ENCODE measurements at places on chromosomes 1 and 21.

DNA sequence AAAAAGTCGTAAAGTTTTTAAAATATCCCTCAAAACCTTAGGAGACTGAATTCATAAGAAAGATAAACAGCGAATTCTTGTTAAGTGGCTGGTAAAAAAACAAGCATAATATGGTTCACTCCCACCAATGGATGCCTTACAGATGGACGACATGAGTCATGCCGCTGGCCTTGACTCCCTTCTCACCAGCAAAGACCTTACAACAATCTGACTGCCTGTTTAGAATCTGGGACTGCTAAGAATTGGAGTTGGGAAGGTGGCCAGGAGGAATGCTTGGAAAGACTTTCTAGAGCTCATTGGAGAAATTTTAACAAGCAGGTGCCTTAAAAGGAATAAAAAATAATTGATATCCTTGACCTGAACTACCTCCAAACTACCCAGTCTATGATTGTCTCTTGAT, 206.9 kb upstream of the FMN2 start:
- H3K4me3 ChIP-seq = no peak overlapping the region
- no peak for DNase-seq
- H3K36me3 ChIP-seq = no peaks in the 10 kb centered on the region
- no peak overlapping the region for H3K27ac ChIP-seq

DNA sequence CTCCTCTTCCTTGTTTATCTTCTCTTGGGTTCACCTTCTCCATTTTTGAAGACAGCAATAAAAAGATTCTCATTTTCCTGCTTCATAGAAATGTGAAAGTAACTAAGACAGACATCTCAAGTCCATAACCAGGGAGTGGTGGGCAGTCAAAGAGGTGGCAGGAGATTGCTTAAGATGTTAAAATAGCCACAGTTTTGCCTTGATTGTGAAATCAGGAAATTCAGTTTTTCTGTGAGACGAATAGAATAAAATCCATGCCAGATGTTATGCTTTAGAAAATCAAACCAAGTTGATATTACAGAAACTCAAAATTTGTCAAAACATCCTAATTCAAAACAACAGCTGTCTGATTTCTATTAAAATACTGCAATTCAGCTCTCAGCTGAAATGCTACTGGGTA, 57.2 kb downstream of the TNN start:
- no peaks in the 10 kb centered on the region for H3K36me3 ChIP-seq
- no peak overlapping the region for H3K4me3 ChIP-seq
- DNase-seq = no peak
- no peaks in the 10 kb centered on the region for H3K27me3 ChIP-seq

DNA sequence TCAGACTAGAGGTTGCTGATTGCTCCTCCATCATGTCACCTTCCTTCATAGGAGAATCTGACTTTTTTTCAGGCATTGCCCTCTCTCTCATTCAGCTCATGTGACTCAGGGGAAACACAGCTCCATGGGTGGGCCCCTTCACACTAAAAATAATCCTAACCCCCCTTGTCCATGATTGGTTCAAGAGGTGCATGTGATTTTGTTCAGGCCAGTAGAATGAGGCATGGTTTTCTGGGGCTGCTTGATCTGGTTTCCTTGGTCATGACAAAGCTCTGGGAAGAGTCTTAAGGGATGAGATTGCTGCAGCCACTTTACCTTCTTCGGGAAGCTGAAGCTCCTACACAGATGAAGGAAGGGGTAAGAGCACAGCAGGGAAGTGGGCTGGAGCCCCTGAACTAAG, 56.3 kb downstream of the SPAG17 start:
- H3K4me1 ChIP-seq = no peaks in the 10 kb centered on the region
- H3K27me3 ChIP-seq = peaks cover 13% of the 10 kb centered on the region
- H3K36me3 ChIP-seq = no peaks in the 10 kb centered on the region
- no peak for DNase-seq
- H3K27ac ChIP-seq = no peak overlapping the region
- H3K4me3 ChIP-seq = no peak overlapping the region

DNA sequence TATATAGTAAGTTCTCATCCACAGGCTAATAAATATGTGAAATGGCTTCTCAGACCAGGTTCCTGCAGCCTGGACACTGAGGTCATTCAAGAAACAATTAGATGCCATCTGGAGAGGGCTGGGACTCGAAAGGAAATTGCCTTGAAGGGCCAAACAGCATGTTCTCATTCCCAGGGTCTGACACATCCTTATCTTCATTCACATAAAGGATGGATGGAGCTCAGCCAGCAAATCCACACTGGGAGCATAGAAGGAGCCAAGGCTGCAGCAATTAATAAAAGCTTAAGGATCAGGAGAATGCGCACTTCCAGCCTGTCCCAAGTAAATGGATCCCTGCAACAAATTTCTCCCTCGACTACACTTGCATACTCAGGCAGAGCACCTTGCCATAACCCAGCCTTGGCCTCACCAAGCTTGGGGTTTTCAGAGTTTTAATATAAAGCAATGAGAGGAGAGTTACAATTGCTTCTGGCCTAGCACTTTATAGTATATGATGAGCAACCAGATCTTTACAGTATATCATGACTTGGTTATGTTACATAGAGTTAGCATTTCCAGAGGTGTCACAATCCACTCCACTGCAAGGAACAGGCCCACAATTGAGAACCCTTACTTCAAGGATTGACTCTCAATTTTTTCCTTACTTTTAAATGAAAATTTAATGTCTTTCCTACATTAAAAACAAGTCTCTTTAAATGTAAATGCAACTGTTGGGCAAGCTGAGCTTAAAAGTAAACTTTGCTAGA, 55.9 kb downstream of the BCAR3 start:
- H3K27ac ChIP-seq = no peak overlapping the region
- no peaks in the 10 kb centered on the region for H3K4me1 ChIP-seq
- no peak for DNase-seq
- H3K4me3 ChIP-seq = no peak overlapping the region
- peaks cover 2% of the 10 kb centered on the region for H3K36me3 ChIP-seq

DNA sequence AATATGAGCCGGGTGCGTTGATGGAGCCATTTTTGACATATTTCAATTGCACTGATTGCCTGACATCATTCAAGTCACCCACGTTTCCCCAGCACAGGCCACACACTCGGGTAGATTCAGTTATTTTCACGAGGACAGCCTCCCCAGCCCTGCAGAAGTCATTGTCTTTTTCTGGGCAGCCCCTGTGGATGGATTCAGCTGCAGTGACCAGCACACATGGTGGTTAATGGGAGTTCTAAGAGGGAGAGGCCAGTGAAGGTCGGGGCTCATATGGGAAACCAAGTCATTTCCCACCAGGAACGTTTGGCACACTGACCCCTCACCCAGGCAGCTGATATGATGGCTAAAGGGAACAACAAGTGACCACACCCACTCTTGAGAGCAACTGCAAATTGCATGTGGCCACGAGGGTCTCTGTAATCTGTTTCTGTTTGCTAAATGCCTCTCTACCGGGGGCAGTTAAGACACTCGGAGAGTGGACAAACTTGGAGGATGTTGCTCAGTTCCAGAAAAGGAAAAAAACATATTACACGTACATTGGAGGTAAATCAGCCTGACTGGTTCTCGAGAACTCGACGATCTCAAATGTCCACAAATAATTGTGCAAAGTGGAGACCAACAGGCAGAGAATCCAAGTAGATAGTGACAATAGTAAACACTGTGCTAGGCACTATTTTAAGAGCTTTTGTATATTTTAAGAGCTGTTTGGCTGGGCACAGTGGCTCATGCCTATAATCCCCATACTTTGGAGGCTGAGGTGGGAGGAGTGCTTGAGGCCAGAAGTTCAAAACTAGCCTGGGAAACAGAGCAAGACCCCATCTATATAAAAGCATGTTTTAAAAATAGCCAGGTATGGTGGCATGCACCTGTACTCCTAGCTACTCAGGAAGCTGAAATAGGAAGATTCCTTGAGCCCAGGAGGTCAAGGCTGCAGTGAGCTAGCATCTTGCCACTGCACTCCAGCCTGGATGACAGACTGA, 167.2 kb upstream of the IRF2BP2 start:
- peaks cover 10% of the 10 kb centered on the region for H3K4me1 ChIP-seq
- no peak for DNase-seq
- peaks cover 6% of the 10 kb centered on the region for H3K36me3 ChIP-seq
- no peak overlapping the region for H3K27ac ChIP-seq
- no peaks in the 10 kb centered on the region for H3K27me3 ChIP-seq

All from central memory CD8-positive, alpha-beta T cell (primary cell).